ENCODE measurements at places on chromosomes 7 and 10. TPM values are rescaled to one million over a fixed set of nuclear protein-coding genes. Genes with fewer than 3 reads are reported as not detected.

GRCh38 chr7:77209479-77210139 is 10.0 kb upstream of the FGL2 start:
- no peaks in the 10 kb centered on the region for H3K27me3 ChIP-seq
- H3K27ac ChIP-seq, result no peak overlapping the region
- no peaks in the 10 kb centered on the region for H3K4me1 ChIP-seq
- DNase-seq, result no peak

- H3K27ac ChIP-seq, result no peak overlapping the region
- no peak for DNase-seq
- H3K4me3 ChIP-seq, result no peak overlapping the region
- no peaks in the 10 kb centered on the region for H3K36me3 ChIP-seq
- H3K4me1 ChIP-seq, result no peaks in the 10 kb centered on the region
These were observed 37.8 kb upstream of the ZNF365 start for GRCh38 chr10:62336404-62336803.

CFAP46 gene
- total RNA-seq, result not detected

DNA sequence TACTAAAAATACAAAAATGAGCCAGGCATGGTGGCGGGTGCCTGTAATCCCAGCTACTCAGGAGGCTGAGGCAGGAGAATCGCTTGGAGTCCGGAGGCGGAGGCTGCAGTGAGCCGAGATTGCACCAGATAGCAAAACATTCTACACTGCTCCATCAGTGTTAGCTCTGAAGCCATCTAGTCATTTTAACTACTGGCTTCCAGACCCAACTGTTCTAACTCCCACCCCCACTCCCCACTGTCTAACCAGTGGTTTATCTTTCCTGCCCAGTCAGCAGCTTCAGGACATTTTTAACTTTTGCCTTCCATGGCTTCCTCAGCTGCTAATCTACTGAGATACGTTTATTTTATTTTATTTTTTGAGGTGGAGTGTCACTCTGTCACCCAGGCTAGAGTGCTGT is 6.2 kb upstream of the FRAT1 start:
- peaks cover 3% of the 10 kb centered on the region for H3K4me1 ChIP-seq
- no peak for DNase-seq
- H3K36me3 ChIP-seq, result no peaks in the 10 kb centered on the region
- no peaks in the 10 kb centered on the region for H3K27me3 ChIP-seq

DNA sequence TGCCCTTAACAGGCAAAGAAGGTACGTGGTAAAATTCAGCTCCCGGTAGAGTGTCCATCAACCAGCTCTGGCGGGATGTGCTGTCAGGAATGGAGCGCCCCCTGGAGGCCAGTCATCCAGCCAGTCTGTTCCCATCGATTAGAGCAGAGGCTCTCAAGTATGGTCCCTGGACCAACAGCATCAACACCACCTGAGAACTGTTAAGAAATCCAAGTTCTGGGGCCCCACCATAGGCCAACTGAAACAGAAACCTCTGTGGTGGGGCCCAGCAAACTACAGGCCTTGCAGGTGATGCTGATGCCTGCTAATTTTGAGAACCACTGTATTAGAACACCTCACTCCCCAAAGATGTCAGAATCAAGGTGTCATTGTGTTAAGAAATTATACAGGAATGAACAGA is 109.2 kb downstream of the DPY19L1 start:
- no peak overlapping the region for H3K4me3 ChIP-seq
- no peaks in the 10 kb centered on the region for H3K4me1 ChIP-seq
- no peaks in the 10 kb centered on the region for H3K27me3 ChIP-seq
- no peak overlapping the region for H3K27ac ChIP-seq

DNA sequence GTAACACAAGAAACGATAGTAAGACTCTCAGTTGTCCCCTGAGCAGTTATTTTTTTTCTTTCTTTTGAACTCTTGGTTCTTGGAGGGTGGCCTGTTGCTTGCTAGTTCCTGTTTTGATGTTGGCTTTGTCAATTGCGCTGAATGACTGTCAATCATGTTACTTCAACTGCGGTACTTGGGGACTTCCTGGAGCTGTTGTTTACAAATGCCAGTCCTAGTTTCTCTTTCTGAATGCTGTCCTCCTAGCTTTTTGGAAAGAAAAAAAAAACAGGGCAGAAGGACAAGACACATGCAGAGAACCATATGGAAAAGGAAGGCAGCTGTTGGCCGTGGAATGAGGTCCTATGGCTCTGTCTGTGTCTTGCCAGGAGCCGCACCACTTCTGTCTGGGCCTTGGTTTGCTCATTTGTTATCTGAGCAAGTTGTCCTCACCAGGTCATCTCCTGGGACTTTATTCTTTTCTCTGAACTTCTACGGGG is 7.0 kb upstream of the PDCD4 start:
- DNase-seq, result peak; percentile 71
- H3K27me3 ChIP-seq, result no peaks in the 10 kb centered on the region
- H3K27ac ChIP-seq, result peak overlapping the region; percentile 96

DNA sequence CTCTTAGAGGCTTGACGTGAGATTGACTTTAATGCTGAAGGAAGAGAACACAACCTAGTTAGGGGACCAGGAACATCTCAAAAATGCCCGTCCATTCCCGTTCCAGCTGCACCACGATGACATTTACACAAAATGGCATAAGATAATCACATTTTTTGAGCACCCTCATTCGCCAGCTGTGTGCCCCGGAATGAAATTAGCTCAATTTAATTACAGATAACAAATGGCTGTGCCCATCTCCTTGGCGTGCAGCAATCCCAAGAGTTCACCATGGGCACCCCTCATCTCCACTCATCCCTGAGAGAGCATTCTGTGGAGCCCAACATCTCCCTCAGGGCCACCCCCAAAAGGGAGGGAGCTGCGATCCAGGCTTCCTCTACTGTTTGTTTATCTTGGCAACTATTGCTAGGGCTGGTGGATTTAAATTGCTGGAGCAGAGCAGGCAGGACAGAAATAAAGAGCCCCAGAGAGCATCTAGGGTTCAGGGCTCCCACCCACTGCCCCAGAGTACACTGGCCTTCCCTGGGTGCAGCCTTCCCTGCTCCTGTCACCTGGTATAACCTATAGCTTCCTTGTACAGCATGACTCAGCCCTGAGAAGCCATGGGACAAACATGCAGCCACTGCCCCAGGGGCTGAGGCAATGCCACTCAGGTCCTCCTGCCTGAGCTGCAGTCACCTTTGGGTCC is 263.5 kb downstream of the ZEB1 start:
- no peak for DNase-seq
- no peaks in the 10 kb centered on the region for H3K4me1 ChIP-seq
- H3K36me3 ChIP-seq, result no peaks in the 10 kb centered on the region

All from T-cell (primary cell).